ENCODE measurements at places on chromosomes 16 and 17.
A peak's percentile ranks its signal among the peaks of the same experiment; 100 is the strongest.

- DNase-seq, result no peak
These were observed 647 bp upstream of the SECTM1 start for GRCh38 chr17:82334204-82334621.

DNA sequence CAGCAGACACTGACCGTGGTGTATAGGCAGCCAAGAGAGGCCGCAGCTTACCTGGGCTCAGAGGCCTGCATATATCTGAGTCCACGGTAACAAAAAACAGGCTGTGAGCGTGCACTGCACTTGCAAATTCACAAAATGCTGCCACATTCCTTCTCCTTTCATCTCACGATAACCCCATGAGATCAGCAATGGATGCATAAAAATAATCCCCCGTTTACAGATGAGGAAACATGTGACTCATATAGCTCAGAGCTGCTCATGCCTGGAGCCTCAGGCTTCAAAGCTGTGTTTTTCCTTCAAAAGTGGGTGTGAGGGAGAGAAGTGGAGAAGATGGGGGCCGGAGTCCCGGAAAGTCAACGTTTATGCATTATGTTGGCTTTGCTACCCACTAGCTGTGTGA is 118.3 kb upstream of the FOXF1 start:
- DNase-seq, result no peak

GRCh38 chr17:34051046-34051445 is 204.0 kb upstream of the CCL2 start:
- no peak for DNase-seq

DNA sequence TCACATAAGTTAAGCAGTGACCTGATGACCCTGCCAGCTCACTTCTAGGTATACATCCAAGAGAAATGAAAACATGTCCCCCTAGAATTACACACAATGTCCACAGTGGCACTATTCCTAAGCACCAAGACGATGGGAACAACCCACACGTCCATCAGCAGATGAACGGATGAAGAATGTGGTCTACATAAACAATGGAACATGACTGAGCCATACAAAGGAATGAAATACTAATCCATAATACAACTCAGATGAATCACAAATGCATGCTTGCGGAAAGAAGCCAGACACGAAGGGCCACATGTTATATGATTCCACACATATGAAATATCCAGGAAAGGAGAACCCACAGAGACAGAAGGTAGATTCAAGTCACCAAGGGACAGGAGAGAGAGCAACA is 17.4 kb downstream of the USP22 start:
- DNase-seq, result no peak

GRCh38 chr16:50153596-50154419 is 702 bp downstream of the TENT4B start:
- peak; percentile 54 for DNase-seq

DNA sequence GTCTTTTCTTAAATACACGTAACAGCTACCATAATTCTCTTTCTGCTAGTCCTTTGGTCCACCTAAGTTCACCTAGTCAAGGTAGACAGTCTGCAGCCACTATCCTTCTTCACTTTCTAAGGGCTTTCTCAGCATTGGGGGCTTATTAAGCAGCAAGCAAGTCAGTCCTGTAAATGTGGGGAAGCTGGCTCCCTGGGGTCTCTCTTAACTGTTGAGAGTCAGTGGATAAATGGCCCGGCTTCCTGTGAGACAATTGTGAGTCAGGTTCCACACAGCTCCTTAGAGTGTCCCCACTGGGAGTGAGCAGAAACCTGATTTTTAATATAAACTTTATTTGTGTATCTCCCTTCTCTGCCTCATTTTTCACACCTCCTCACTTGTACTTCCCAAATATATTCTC is 132.1 kb downstream of the CDH13 start:
- no peak for DNase-seq

DNA sequence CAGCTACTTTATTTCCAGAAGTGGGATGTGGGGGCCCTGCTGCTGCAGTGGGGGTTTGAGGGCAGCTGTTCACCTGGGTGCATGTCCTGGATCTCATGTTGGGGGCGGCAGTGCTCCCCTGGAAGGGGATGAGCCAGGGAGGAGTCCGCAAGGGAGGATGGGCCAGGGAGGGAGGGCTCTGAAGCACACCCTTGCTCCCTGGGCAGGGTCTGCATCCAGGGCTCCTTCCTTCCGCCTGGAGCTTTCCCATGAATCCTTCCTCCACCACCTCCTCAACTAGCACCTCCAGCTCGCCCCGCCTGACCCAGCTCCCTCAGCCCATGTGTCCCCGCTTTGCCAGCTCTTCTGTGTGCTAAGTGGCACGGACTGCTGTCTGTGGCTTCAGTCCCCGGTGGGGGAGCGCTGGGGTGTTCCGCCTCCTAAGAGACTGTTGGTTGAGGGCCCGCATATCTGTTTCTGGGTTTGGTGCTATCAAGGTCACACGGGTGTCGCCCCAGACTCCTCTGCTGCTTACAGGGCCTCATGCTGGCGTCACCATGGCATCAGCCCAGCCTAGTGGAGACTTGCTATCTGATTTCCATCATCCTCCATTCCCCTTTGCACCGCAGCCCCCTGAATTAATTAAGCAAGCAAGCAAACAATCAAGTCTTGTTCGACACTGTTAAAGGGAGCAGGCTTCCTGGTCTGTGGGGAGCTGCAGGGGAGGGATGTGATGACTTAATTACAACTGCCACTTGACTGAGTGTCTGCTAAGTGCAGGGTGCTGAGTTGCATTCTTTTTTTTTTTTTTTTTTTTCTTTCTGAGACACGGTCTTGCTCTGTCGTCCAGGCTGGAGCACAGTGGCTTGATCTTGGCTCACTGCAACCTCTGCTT is 71.8 kb downstream of the PRKCA start:
- peak; percentile 8 for DNase-seq

GRCh38 chr17:46078675-46079074 is 79.6 kb downstream of the STH start:
- DNase-seq, result no peak

- DNase-seq, result peak; percentile 55
These were observed 7.4 kb downstream of the RNF112 start for GRCh38 chr17:19418251-19418992.

DNA sequence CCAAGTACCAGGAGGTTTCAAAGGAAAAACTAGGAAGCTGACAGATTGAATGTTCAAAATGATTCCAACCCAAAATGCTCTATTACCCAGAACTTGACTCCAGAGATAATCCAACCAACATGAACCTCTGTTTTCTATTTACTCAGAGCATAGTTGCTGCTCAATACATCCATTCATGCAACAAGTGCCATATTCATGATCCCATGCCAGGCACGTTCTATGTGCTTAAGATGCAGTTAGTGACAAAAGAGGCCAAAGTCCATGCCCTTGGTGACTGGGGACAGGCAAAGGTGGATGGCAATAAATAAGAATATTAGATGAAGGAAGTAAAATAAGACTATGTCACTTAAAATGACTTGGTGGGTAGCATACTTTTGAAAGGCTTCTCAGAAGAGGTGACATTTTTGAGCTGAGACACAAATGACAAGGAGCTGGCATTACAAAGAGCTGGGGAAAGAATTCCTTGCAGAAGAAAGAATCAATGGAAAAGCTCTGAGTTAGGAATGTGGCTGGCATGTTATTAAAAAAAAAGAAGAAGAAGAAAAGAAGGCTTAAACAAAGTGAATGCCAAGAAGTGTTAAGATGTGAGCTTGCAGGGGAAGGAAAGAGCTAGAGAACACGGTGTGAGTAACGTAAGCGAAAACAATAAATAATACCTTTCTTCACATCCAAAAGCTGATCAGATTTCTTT is 34.5 kb downstream of the TOX3 start:
- DNase-seq, result no peak

GRCh38 chr17:30165960-30166359 is 49.3 kb downstream of the NSRP1 start:
- DNase-seq, result no peak

- no peak for DNase-seq
These were observed 36.6 kb downstream of the ARHGAP23 start for GRCh38 chr17:38464723-38465390.

DNA sequence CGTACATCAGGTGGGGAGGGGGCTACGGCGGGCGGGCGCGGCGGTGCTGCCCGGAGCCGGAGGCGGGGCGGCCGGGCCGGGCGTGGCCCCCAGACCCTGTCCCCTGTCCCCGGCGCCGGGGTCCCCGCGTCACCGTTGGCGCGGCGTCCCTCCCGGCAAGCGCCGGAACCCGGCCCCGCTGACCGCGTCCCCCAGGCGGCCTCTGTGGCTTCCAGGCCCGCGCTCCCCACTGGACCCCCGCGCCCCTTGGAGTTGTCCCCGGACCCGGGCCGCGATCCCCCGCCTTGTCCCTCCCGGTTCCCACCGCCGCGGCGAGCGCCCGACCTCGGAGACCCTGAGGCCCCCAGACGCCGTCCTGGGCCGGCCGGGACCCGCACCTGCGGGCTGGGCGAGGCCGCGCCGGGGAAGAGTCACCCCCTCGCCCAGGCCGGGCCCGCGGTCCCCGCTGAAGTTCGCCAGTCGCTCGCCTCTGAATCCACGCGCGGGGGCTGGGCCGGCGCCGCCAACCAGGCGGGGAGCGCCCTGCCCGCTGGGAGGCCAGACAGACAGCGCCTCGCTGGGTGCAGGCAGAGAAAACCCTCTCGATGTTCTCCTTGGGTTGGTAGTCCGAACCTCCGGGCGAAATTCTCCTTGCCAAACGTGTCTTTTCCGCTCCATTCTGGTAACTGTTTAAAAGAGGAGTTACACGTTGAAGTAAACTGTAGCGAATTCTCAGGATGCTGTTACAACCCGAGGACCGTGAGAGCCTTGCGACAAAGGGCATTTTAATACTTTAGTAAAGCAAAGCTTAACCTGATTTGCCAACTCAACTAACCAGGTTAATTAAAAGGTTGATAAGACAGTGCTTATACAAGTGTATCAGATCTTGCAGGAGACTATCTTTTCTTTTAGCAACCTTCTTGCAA is 761 bp downstream of the GAN start:
- DNase-seq, result peak; percentile 57

GRCh38 chr17:57535249-57535966 is 209.7 kb downstream of the CCDC182 start:
- peak; percentile 9 for DNase-seq

DNA sequence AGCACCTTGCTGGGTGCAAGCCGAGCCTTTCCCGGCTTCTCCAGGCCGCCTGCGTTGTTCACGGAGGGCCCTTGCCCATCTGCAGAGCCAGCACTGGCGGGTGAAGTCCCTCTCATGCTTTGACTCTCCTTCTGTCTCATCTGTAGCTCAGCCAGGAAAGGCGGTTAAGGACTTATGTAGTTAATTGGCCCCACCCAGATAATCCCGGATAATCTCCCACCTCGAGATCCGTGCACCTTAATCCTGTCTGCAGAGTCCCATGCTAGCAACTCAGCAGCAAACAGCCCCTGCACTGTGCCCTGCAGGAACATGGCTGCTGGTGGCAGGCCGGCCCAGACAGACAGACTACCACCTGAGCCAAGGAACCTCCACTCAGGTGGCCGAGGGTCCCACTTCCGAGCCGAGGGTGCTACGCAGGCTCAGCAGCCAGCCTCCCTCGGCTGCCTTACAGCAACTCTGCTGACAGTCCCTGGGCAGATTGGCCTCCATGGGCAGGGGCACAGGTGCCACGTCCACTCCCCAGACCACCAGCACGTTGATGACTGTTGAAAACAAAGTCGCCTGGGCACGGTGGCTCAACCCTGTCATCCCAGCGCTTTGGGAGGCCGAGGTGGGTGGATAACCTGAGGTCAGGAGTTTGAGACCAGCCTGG is 16.9 kb downstream of the RAB40C start:
- DNase-seq, result no peak

DNA sequence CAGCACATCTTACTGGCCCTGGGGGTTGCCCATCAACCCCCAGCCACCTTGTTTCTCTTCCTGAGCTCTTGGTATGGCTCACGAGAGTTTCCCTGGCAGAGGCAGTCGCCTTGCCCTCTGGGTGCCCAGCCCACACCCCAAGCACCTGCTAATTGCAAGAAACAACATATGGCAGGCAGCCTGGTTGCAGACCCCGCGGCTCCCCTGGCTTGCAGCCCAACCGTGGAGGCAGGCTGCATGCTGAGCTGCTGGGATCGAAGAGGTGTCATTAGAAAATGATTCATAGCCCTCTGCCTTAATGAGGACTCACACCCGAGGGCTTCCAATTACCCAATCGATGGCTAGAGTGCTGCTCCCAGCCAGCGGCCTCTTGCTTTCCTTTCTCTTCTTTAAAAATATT is 115.7 kb downstream of the TMEM114 start:
- DNase-seq, result no peak

GRCh38 chr17:3534881-3535252 is 22.7 kb downstream of the TRPV3 start:
- DNase-seq, result peak; percentile 20

DNA sequence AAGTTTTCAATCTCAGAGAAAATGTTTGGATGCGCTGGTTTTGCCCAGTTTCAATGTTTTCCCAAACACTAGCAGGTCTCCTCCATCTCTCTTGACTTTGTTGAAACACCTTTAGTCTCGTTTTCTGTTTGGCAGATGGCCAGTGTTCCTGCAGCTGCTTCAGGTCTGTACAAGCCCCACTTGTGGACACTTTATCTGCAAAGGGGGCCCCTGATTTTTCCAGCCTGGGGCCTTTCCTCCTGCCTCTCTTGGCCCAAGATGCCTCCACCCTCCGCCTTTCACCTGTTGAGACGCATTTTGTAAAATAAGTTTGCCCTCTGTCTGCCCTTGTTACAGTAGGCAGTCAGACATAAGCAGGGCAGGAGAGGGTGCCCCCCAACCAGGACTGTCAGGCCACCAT is 21.8 kb upstream of the PRM1 start:
- peak; percentile 92 for DNase-seq

DNA sequence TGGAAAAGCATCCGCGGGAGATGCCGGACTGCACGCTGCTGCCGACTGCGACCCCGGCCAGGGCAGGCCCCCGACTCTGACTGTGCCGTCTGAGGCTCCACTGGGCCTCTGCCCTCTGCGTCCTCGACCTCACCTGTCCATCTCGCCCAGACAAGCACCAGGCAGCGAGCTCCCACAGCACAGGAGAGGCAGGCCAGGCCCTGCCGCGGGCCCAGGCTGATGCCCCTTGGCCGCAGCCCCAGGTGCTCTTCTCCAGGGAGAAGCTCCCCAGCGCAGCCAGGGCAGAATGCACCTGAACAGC is 98.1 kb upstream of the DNAH17 start:
- no peak for DNase-seq

- no peak for DNase-seq
These were observed 220.6 kb upstream of the RPL38 start for GRCh38 chr17:73982871-73983270.

- no peak for DNase-seq
These were observed 230.6 kb downstream of the MSI2 start for GRCh38 chr17:57486882-57487301.

DNA sequence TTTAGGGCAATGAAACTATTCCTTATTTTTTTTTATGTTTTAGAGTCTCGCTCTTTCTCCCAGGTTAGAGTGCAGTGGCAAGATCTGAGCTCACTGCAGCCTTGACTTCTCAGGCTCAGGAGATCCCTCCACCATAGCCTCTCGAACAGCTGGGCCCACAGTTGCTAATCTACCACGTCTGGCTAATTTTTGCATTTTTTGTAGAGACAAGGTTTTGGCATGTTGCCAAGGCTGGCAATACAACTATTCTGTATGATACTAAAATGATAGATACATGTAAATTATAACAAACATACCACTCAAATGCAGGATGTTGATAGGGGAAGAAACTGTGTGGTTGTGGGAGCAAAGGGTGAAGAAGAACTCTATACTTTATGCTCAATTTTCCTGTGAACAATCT is 401.3 kb downstream of the ZFHX3 start:
- DNase-seq, result no peak
